ENCODE measurements at places on chromosomes 5 and 9. TPM values are rescaled to one million over a fixed set of nuclear protein-coding genes. Genes with fewer than 3 reads are reported as not detected.

Gene OLFML2A
- total RNA-seq = 48.0 TPM

DNA sequence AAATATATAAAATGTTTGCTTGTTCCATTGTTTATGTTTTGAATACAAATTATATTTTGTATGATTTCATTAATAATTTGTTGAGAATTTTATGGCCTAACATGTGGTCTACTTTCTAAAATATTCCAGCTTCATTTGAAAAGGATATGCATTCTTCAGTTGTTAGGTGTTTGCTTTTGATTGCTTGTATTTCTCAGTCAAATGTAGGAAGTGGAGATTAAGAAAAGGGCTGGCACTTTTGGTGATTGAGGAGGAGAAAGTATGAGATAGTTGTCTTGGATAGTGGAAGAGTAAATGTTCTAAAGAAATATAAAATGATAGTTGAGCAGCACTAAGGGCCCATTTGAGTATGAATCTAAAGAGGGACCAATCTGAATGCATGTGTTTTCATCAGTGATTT is 23.1 kb downstream of the JAK2 start:
- H3K36me3 ChIP-seq = no peaks in the 10 kb centered on the region
- no peak overlapping the region for H3K27ac ChIP-seq
- DNase-seq = no peak
- H3K27me3 ChIP-seq = no peaks in the 10 kb centered on the region

DNA sequence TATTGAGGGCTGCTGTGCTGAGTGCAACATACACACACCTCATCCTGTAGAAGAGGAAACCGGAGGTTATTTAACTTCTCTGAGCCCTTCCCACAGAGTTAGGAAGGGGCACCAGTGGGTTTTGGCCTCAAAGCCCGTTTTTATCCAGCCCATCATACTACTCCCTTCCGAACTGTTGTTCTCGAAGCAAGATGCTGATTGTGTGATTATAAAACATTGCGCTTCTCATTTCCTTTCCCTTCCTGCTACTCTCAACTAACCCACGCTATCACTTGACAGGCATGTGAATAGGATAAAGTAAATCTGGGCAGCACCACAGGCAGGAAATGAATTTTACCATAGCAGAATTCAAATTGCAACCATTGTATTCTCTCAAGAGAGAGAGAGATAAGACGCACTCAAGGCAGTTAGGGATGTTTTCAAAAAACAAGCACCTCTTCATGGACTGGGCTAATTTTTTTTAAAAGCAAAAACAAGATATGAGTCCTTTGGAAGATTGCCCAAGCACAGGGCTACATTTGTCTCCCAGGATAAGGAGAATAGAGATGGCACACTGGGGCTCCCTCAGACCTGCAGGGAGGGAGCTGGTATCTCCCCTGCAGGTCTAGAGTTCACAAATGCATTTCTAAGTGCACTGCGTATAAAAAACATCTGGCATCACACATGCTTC is 52.6 kb downstream of the GNA14 start:
- peaks cover 16% of the 10 kb centered on the region for H3K4me1 ChIP-seq
- H3K27me3 ChIP-seq = no peaks in the 10 kb centered on the region
- no peak for DNase-seq
- H3K36me3 ChIP-seq = no peaks in the 10 kb centered on the region
- no peak overlapping the region for H3K4me3 ChIP-seq

Gene NFIL3
- total RNA-seq = 50.5 TPM

DNA sequence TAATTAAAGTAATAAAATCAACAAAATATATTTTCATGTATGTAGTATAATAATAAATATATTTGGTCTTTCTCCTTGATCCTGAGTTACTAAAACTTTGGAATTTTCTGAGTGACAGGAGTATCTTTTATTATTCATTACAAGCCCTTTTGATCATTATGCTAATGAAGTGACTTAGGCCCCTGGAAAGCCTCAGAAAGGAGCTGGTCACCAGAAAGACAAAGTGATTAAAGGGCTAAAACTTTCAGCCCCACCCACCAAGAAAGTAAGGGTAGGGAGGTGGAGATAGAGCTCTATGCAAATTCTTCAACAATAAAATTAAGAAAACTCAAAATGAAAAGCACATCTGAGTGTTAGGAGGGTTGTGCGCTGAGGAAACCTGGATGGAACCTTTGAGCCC is 27.5 kb downstream of the UBQLN1 start:
- peaks cover 16% of the 10 kb centered on the region for H3K4me1 ChIP-seq
- DNase-seq = no peak
- no peak overlapping the region for H3K27ac ChIP-seq
- no peaks in the 10 kb centered on the region for H3K27me3 ChIP-seq
- H3K4me3 ChIP-seq = no peak overlapping the region

Gene MELK
- total RNA-seq = not detected

- H3K4me3 ChIP-seq = no peak overlapping the region
- no peaks in the 10 kb centered on the region for H3K4me1 ChIP-seq
- H3K36me3 ChIP-seq = no peaks in the 10 kb centered on the region
- peaks cover 10% of the 10 kb centered on the region for H3K27me3 ChIP-seq
- H3K27ac ChIP-seq = no peak overlapping the region
These were observed 63.5 kb upstream of the HAND1 start for GRCh38 chr5:154541553-154541952.

Gene THBS4
- total RNA-seq = 49.5 TPM

GRCh38 chr5:14660833-14661232 is 3.7 kb upstream of the OTULIN start:
- H3K36me3 ChIP-seq = no peaks in the 10 kb centered on the region
- H3K4me3 ChIP-seq = no peak overlapping the region
- DNase-seq = no peak
- no peak overlapping the region for H3K27ac ChIP-seq
- no peaks in the 10 kb centered on the region for H3K27me3 ChIP-seq

Gene CEL
- 0.13 TPM for total RNA-seq

Gene SNX30
- 6.1 TPM for total RNA-seq

DNA sequence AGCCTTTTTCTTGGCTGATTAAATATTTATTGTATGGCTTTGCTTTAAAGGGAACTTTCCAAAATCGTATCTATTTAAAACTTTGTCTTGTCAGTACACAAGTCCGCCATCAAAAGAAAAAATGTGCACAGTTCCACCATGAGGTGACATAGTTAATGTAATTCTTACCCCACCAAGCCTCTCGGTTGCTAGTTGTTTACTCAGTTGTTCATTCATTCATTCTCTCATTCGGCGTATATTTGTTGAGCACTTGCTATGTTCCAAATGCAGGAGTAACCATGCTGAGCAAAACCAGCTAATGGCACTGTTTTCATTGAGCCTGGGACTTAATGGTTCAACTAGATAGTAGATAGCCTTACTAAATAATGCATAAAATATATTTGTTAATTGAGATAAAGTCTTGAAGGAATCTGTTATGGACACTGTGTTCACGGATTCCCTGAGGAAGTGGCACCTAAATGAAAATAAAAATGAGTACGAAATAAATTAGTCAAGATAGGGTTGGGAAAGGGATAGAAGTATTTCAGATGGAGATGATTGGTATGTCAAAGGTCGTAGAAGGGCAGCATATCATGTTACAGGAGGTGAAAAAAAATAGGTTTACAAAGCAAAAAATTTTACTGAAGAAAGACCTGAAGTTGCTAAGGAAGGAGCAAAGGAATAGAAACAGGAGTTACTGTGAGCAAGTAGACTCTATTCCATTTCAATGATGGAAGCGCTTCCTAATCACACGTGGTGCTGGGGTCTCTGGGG is 1.5 kb downstream of the DCAF10 start:
- H3K27ac ChIP-seq = no peak overlapping the region
- no peak for DNase-seq
- H3K4me1 ChIP-seq = peaks cover 33% of the 10 kb centered on the region
- H3K36me3 ChIP-seq = no peaks in the 10 kb centered on the region
- H3K27me3 ChIP-seq = no peaks in the 10 kb centered on the region

- H3K4me3 ChIP-seq = no peak overlapping the region
- H3K27me3 ChIP-seq = no peaks in the 10 kb centered on the region
- H3K4me1 ChIP-seq = no peaks in the 10 kb centered on the region
- DNase-seq = no peak
- H3K27ac ChIP-seq = no peak overlapping the region
These were observed 1043.1 kb downstream of the DTWD2 start for GRCh38 chr5:117945258-117945657.

- H3K27ac ChIP-seq = no peak overlapping the region
- H3K27me3 ChIP-seq = no peaks in the 10 kb centered on the region
- H3K4me1 ChIP-seq = peaks cover 13% of the 10 kb centered on the region
- no peaks in the 10 kb centered on the region for H3K36me3 ChIP-seq
These were observed 588.6 kb upstream of the MEF2C start for GRCh38 chr5:89471541-89471940.

Gene ADRB2
- 4.2 TPM for total RNA-seq

- H3K4me1 ChIP-seq = no peaks in the 10 kb centered on the region
- H3K36me3 ChIP-seq = no peaks in the 10 kb centered on the region
- H3K27ac ChIP-seq = no peak overlapping the region
- no peak overlapping the region for H3K4me3 ChIP-seq
These were observed 102.1 kb upstream of the C9orf72 start for GRCh38 chr9:27675354-27675753.

DNA sequence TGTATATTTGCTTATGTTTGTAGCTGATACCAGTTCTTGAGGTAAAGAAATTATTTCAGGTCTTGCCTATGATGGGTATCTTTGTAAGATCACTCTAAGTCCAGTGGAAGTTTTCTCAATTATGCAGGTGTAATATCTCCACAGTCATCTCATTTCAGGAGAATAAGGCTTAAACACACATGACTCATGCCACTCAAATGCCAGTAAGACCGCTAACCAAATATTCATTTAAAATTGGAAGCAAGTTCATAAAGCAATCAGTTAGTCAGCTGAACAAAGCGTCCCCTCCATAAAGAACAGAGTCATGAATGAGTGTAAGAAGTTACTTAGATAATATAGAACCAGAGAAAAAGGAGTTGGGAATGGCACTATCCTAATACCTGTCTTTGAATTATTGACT is 248.7 kb downstream of the LURAP1L start:
- DNase-seq = no peak
- H3K36me3 ChIP-seq = no peaks in the 10 kb centered on the region
- H3K27me3 ChIP-seq = no peaks in the 10 kb centered on the region
- no peaks in the 10 kb centered on the region for H3K4me1 ChIP-seq

- H3K4me1 ChIP-seq = no peaks in the 10 kb centered on the region
- no peak overlapping the region for H3K27ac ChIP-seq
- no peak for DNase-seq
- H3K4me3 ChIP-seq = no peak overlapping the region
- no peaks in the 10 kb centered on the region for H3K27me3 ChIP-seq
These were observed 8.9 kb downstream of the LARS1 start for GRCh38 chr5:146173597-146173996.

- no peak overlapping the region for H3K4me3 ChIP-seq
- H3K36me3 ChIP-seq = peaks cover 14% of the 10 kb centered on the region
- no peaks in the 10 kb centered on the region for H3K27me3 ChIP-seq
- no peak overlapping the region for H3K27ac ChIP-seq
These were observed 3.4 kb downstream of the NTMT1 start for GRCh38 chr9:129629251-129629820.

DNA sequence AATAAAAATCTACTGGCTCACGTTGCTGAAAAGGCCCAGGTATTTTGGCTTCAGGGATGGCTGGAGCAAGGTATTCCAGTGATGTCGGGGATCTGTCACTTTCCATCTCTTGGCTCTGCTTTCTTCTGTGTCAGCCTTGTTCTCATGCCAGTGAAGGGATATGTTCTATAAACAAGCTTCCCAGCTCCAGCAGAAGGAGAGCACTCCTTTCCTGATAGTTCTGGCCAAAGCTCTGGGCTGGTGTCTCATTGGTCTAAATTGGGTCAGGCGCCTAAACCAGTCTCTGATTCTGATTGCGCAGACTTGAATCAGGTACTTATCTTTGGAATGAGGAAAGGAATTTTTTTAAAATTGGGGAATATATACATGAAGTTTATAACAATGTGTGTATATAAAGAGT is 5.1 kb downstream of the SNX30 start:
- DNase-seq = peak; percentile 18
- peak overlapping the region; percentile 68 for H3K27ac ChIP-seq
- H3K27me3 ChIP-seq = no peaks in the 10 kb centered on the region
- H3K36me3 ChIP-seq = no peaks in the 10 kb centered on the region
- H3K4me3 ChIP-seq = no peak overlapping the region
- H3K4me1 ChIP-seq = peaks cover 26% of the 10 kb centered on the region

DNA sequence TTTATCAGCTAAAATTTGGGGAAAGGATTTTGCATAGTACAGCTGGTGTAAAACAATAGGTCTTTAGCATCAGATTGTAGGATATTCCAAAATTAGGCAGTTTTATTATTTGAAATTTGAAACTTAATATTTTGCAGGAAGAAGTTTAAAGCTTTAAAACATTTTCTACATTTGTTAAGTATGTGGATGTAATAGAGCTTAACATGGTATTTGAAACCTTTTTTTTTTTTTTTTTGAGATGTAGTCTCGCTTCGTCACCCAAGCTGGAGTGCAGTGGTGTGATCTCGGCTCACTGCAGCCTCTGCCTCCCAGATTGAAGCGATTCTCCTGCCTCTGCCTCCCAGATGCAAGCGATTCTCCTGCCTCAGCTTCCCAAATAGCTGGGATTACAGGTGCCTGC is 2.9 kb downstream of the DENND4C start:
- H3K36me3 ChIP-seq = no peaks in the 10 kb centered on the region
- H3K4me3 ChIP-seq = peak overlapping the region; percentile 90
- H3K4me1 ChIP-seq = peaks cover 24% of the 10 kb centered on the region
- H3K27me3 ChIP-seq = no peaks in the 10 kb centered on the region
- H3K27ac ChIP-seq = peak overlapping the region; percentile 95

DNA sequence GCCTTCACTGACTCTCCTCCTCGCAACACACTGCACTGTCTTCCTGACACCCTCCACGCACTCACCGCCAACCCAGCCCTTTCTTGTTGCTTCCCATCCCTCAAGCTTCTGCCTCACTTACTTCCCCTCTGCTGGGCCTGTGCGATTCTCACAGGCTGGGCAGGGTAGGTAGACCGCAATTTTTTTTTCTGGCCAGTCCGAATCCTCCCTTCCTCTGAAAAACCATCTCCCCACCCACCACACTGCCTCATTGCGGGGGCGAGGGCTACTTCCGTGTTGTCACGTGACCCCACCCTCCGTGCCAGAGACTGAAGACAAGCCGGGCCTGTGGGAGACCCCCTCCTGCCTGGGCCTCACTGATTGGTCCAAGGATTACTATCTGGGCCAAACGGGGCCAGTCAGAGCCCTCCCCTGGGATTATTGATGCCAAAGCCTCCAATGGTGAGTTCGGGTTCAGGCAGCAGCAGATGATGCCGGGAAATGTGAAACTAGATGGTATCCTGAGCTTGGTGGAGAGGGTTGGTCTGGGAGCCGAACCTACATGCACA is 73.1 kb downstream of the STK10 start:
- no peak for DNase-seq
- no peak overlapping the region for H3K4me3 ChIP-seq
- H3K36me3 ChIP-seq = peaks cover 7% of the 10 kb centered on the region
- no peaks in the 10 kb centered on the region for H3K27me3 ChIP-seq
- H3K27ac ChIP-seq = no peak overlapping the region

GRCh38 chr9:70962761-70963440 is 158.5 kb downstream of the TRPM3 start:
- no peaks in the 10 kb centered on the region for H3K36me3 ChIP-seq
- H3K4me1 ChIP-seq = no peaks in the 10 kb centered on the region
- no peak overlapping the region for H3K27ac ChIP-seq
- DNase-seq = no peak

GRCh38 chr9:123168586-123168985 is 99.8 kb downstream of the STRBP start:
- no peak overlapping the region for H3K27ac ChIP-seq
- H3K4me3 ChIP-seq = no peak overlapping the region
- no peak for DNase-seq
- H3K4me1 ChIP-seq = no peaks in the 10 kb centered on the region

- DNase-seq = no peak
- H3K36me3 ChIP-seq = no peaks in the 10 kb centered on the region
- no peak overlapping the region for H3K4me3 ChIP-seq
- H3K27ac ChIP-seq = no peak overlapping the region
- no peaks in the 10 kb centered on the region for H3K27me3 ChIP-seq
These were observed 628.0 kb upstream of the CDH18 start for GRCh38 chr5:20615888-20616563.

Measured in gastrocnemius medialis (tissue), 4 donors.